ENCODE measurements at places on chromosomes 2 and 18. TPM values are rescaled to one million over a fixed set of nuclear protein-coding genes. Genes with fewer than 3 reads are reported as not detected.

GNLY gene
- not detected for total RNA-seq

LBX2 gene
- total RNA-seq, result 0.11 TPM

HOXD8 gene
- not detected for total RNA-seq

HDAC4 gene
- 28.5 TPM for total RNA-seq

TWIST2 gene
- 8.1 TPM for total RNA-seq

FAM117B gene
- 6.9 TPM for total RNA-seq

TTLL4 gene
- total RNA-seq, result 82.1 TPM

RBKS gene
- total RNA-seq, result 1.7 TPM

GPR155 gene
- 0.26 TPM for total RNA-seq

CPO gene
- total RNA-seq, result 2.4 TPM

ARHGAP25 gene
- 4.1 TPM for total RNA-seq

ATOH8 gene
- total RNA-seq, result 1.1 TPM

CCBE1 gene
- total RNA-seq, result 1.3 TPM

RTP5 gene
- not detected for total RNA-seq

TDRD15 gene
- total RNA-seq, result not detected

LYPD6 gene
- 3.0 TPM for total RNA-seq

TMEM163 gene
- 0.14 TPM for total RNA-seq

CEBPZOS gene
- total RNA-seq, result 56.7 TPM

OTX1 gene
- 0.26 TPM for total RNA-seq

PTH2R gene
- 0.03 TPM for total RNA-seq

ECEL1 gene
- 17.2 TPM for total RNA-seq

UPP2 gene
- total RNA-seq, result not detected

RAD51AP2 gene
- total RNA-seq, result 0.10 TPM

SULT1C4 gene
- 2.9 TPM for total RNA-seq

STK16 gene
- 38.6 TPM for total RNA-seq

CYP27C1 gene
- total RNA-seq, result 0.59 TPM

TSPYL6 gene
- total RNA-seq, result not detected

CXCR1 gene
- not detected for total RNA-seq

ESPNL gene
- 1.5 TPM for total RNA-seq

UGT1A3 gene
- not detected for total RNA-seq

FZD7 gene
- 103 TPM for total RNA-seq

LYPD6B gene
- total RNA-seq, result 1.9 TPM

PXDN gene
- total RNA-seq, result 124 TPM

CYP27A1 gene
- total RNA-seq, result 14.3 TPM

ZBTB7C gene
- total RNA-seq, result 0.38 TPM

UGT1A9 gene
- not detected for total RNA-seq

EFHD1 gene
- 3.8 TPM for total RNA-seq

SLC39A10 gene
- total RNA-seq, result 92.6 TPM

ARHGEF33 gene
- total RNA-seq, result not detected

TUBB8B gene
- total RNA-seq, result 0.17 TPM

ACMSD gene
- total RNA-seq, result not detected

ABCG5 gene
- not detected for total RNA-seq

AQP12B gene
- not detected for total RNA-seq

SIX3 gene
- 1.7 TPM for total RNA-seq

TSGA10 gene
- total RNA-seq, result 1.1 TPM

PLCL1 gene
- total RNA-seq, result 0.22 TPM

AGXT gene
- not detected for total RNA-seq

RAMP1 gene
- total RNA-seq, result 0.17 TPM

BCL2L11 gene
- 11.3 TPM for total RNA-seq

SLC14A1 gene
- total RNA-seq, result not detected

AMER3 gene
- 0.14 TPM for total RNA-seq

C2orf81 gene
- 1.6 TPM for total RNA-seq

CHST10 gene
- 28.4 TPM for total RNA-seq

SRD5A2 gene
- 0.04 TPM for total RNA-seq

GREB1L gene
- total RNA-seq, result not detected

DPP10 gene
- 15.6 TPM for total RNA-seq

SERPINB8 gene
- total RNA-seq, result 0.07 TPM

TLX2 gene
- total RNA-seq, result not detected

CNGA3 gene
- total RNA-seq, result not detected

All from H7 (cell line).